ENCODE measurements at places on chromosomes 5 and 9.

- no peak for DNase-seq
Measured at GRCh38 chr9:16735001-16735400, 135.5 kb downstream of the BNC2 start.

- DNase-seq, result no peak
Measured at GRCh38 chr9:129759804-129760502, 7.1 kb upstream of the PTGES start.

DNA sequence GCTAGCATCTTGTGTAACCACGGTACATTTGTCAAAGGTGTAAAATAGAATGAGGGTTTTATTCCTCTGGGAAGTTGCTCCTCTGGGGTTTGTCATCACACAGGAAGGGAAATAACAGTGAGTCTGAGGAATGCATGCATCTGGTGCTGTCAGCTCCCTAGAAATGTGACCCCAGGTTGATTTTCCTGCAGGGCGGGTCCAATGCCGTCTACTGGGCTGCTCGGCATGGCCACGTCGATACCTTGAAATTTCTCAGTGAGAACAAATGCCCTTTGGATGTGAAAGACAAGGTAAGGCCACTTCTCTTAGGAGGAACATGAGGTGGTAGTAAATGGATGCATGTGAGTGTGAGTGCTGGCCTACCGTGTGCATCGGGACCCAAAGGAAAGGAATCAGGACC is 78.8 kb upstream of the CTSL start:
- DNase-seq, result no peak

DNA sequence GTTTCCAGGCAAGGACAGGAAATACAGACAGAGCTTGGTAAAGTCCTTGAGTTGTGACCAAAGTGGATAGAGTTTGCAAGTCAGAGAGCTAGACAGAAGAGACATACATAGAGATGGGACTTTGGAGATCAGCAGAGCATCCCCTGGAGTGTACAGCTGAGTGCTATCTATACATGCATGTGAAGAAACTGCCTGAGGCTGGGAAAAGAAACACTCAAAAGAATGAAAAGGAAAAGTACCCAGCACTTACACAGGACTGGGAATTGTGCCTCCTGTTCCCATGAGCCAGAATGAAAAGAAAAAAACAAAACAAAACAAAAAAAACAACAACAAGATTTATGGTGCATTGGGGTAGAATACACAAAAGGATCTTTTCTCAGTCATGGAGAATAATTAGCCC is 606.4 kb downstream of the ZNF608 start:
- DNase-seq, result no peak

GRCh38 chr9:120571443-120572257 is 8.3 kb downstream of the CDK5RAP2 start:
- peak; percentile 99 for DNase-seq

GRCh38 chr9:85900504-85901201 is 40.3 kb upstream of the NAA35 start:
- DNase-seq, result peak; percentile 41

DNA sequence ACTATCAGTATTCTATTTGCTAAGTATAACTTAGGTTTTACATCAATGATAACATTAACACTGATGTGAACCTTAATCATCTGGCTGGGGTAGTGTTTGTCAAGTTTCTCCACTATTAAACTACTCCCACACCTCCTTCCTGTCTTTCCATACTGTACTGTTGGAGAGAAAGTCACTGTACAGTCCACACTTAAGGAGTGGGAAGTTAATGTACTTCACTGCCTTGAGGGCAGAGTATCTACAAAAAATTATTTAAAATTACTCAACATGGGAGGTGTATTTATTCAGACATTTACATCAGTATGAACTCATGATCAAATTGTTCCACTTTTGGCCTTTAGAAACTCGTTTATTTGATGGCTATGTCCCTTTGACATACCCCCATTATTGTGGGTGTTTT is 11.9 kb downstream of the UHRF2 start:
- DNase-seq, result no peak

GRCh38 chr9:136952321-136952850 is 313 bp downstream of the LCN12 start:
- no peak for DNase-seq

GRCh38 chr9:93306081-93306480 is 122.1 kb downstream of the WNK2 start:
- DNase-seq, result no peak

- peak; percentile 52 for DNase-seq
Measured at GRCh38 chr5:98774192-98775033, 950 bp downstream of the RGMB start.

GRCh38 chr9:121447321-121447834 is 52.3 kb downstream of the GGTA1 start:
- peak; percentile 89 for DNase-seq

All from AG10803 (cell line).